T follicular helper cell (primary cell): ENCODE measurements at places on chromosomes 2 and 18.

DNA sequence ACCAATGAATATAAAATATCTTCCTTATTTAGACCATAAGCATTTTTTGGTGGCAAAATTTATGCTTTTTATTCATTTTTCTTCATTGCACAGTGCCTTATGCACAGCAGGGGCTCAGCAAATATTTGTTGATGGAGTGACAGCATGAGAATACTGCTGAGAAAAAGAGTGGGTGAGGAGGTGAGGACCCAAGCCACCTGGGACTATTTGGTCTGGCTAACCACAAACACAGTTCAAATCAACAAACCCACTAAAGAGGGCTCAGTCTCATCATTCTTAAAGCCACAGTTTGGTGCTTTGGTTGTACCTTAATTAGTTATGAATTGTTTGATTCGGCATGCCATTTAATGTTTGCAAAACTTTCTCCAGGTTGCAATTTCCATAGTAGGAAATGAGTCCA, 183.5 kb upstream of the ZNF521 start:
- no peak for DNase-seq

DNA sequence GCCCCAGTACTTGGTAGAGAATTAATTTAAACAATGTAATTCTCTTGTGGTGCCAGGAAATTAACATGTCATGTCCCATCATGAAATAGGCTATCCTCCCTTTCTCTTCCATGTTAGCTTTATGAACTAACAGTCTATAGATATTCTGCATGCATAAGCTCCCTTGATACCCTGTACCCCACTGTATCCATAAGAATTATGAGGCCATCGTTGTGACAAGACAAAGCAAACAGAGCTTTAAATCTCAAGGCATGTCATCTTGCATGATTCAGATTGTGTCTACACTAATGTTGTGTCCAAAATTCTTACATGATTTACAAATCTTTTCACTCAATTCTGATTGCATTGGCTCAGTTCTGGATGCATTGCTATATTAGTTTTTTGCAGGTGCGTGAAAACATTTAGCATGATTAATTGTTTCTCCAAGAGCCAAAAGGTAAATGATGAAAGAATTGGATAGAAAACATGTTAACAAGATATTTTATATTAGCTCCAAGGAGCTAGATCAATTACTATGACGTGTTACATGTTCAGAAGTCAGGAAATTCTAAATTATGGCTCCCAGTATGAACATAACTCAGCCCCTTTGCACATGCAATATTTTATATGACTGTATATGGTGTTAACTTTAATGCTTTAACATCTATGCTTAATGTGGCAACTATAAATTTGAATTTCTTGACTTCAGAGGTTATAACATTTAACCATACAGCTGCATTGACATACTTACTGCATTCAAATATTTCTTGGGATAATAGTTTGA, 620.3 kb downstream of the SLC4A3 start:
- DNase-seq, result no peak

GRCh38 chr2:197152451-197153228, 157.9 kb downstream of the ANKRD44 start:
- DNase-seq, result no peak

GRCh38 chr2:40746191-40746590, 294.3 kb upstream of the SLC8A1 start:
- DNase-seq, result no peak

GRCh38 chr2:30706534-30707303, 100.5 kb downstream of the CAPN13 start:
- peak; percentile 52 for DNase-seq

DNA sequence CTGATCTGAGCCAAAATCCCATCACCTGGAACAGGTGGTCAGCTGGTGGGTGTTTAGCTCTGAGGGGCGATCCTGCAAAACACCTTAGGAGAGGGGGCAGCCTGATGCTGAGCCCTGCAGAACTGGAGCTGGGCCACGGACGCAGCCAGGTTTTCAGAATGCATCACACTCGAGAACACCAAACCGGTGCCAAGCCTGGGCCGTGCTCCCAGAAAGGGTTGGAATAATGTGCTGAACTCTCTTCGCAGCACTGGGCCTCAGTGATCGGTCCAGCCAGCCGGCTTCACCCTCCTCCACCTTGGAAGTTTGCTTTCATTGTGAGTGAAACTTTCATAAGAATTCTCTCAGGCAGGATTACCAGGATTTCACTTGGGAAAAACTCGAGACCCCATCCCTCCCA, 56.5 kb upstream of the TTC39C start:
- DNase-seq, result no peak

DNA sequence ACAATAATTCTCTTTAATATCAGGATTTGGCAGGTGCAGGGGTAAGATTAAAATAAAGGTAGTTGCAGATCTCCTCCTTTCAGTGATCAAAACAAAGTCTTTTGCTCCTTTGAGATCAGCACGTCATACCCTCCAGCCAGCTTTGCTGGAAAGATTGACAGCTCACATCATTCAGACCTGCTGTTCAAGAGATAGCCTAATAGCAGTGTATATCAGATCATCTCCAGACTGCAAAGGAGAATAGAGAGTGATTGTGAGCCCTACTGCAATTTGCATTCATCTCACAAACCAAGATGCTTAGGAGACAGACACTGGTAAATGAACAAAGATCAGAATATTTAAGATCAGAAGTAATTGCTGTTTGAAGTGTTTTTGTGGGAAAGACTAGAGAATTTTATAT, 135.8 kb upstream of the DSEL start:
- DNase-seq, result no peak

DNA sequence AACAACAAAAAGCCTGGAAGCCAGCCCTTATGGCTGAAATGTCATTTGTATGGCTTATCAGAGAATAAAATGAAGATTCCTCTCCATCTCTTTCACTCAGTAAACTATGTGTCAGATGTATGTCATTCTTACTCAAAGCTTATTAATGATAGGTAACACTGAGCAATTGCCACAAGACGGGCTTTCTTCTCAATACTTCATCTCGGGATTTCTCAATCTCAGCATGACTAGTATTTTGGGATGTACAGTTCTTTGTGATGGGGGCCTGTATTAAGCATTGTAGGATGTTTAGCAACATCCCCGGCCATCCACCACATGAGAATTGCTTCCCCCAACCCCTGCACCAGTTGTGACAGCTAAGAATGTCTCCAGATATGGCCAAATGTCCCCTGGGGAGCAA, 80.2 kb downstream of the MREG start:
- DNase-seq, result no peak

DNA sequence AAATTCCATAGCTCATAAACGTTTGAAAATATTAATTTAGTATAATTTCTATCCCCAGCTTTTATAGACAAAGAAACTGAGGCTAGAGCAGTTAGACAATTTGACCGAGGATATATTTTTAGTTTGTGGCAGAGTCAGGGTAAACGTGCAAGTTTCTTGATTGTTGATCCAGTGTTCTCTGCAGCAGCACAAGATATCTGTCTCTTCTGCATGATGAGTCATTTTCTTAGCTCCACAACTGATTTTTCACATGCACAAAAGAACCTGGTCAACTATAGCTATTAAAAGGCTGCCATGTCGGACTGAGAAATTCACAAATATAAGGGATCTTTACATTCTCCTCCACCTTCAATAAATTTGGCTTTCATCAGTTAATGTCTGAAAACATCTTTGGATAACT, 143.4 kb upstream of the CYP26B1 start:
- DNase-seq, result no peak

- no peak for DNase-seq
These were observed 77.6 kb upstream of the ALPP start for GRCh38 chr2:232300894-232301387.

GRCh38 chr2:85682378-85682777, 11.8 kb upstream of the GNLY start:
- DNase-seq, result no peak
